ENCODE measurements at places on chromosomes 6 and 20. TPM values are rescaled to one million over a fixed set of nuclear protein-coding genes. Genes with fewer than 3 reads are reported as not detected.
A peak's percentile ranks its signal among the peaks of the same experiment; 100 is the strongest.

DNA sequence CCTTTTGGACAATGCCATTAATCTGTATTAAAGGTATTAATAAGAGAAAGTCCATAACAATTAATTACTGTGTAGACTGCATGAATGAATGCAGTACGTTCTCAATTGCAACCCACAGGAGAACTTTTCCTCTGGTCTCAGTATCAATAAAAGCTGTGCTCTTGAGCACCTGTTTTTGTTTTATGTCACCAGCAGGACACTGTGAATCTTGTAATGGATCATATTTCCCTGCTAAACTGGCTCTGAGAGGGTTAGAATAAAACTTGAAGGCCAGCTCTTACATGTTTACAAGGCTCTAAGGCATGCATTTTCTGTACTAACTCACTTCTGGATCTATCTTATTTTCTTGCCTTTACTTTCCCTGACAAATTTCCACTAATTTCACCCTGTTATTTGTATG lies 214.3 kb upstream of the PLN start:
- H3K4me3 ChIP-seq: no peak overlapping the region
- no peaks in the 10 kb centered on the region for H3K36me3 ChIP-seq
- H3K4me1 ChIP-seq: no peaks in the 10 kb centered on the region
- DNase-seq: no peak
- H3K27ac ChIP-seq: no peak overlapping the region

Gene TRIM15
- not detected for total RNA-seq

Gene HEY2
- not detected for total RNA-seq

- DNase-seq: no peak
- peaks cover 18% of the 10 kb centered on the region for H3K4me1 ChIP-seq
- H3K4me3 ChIP-seq: peak overlapping the region; percentile 66
- peaks cover 5% of the 10 kb centered on the region for H3K36me3 ChIP-seq
- H3K27ac ChIP-seq: peak overlapping the region; percentile 100
Observed at GRCh38 chr6:10692965-10693538, 1.4 kb downstream of the C6orf52 start.

Gene TUBB1
- 14.0 TPM for total RNA-seq

Gene SNAI1
- total RNA-seq: 2.2 TPM

DNA sequence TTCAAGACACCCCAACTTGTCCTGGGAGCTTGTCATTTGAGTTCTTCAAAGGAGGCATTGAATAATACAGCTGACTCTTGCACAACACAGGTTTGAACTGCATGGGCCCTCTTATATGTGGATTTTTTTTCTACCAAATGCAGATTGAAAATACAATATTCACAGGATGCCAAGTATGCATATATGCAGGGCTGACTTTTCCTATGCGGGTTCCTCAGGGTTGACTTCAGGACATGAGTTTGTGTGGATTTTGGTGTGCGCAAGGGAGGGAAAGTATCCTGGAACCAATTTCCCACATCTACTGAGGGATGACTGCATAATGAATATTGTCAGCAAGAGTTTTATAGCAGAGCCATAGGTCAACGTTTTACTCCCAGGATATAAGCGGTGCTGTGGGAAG lies 70.0 kb upstream of the RALY start:
- H3K27ac ChIP-seq: no peak overlapping the region
- peaks cover 22% of the 10 kb centered on the region for H3K27me3 ChIP-seq
- no peak for DNase-seq
- peaks cover 2% of the 10 kb centered on the region for H3K36me3 ChIP-seq
- H3K4me3 ChIP-seq: no peak overlapping the region

GRCh38 chr20:31549513-31549880 lies 35.3 kb downstream of the HM13 start:
- H3K27me3 ChIP-seq: no peaks in the 10 kb centered on the region
- DNase-seq: no peak
- peaks cover 5% of the 10 kb centered on the region for H3K36me3 ChIP-seq
- H3K4me3 ChIP-seq: peak overlapping the region; percentile 28

DNA sequence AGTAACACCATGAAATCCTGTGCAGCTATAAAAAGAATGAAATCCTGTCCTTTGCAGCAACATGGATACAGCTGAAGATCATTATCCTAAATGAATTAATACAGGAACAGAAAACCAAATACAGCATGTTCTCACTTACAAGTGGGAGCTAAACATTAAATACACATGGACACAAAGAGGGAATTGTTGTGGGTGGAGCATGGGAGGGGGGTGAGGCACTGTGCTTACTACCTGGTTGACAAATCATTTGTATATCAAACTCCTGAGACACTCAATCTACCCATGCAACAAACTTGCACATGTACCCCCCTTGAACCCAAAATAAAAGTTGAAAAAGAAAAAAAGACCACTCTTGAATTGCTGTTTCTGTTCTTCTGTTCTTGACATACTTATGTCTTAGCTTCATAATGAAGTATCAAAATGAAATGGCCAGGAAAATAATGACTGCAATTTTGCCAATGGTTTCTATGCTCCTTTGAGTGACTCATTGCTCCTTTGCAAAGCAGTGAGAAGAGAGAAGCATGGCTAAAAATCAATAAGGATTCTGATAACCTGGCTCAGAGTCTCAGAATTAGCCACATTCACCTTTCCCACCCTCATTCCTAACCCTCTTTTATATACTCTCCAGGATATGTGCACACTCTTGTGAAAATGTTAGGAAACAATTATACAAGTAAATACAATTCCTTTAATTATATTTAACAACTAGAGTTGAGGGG lies 71.0 kb downstream of the CYP39A1 start:
- H3K27ac ChIP-seq: no peak overlapping the region
- H3K36me3 ChIP-seq: peaks cover 2% of the 10 kb centered on the region
- no peaks in the 10 kb centered on the region for H3K4me1 ChIP-seq
- no peak overlapping the region for H3K4me3 ChIP-seq
- no peak for DNase-seq
